SK-N-SH treated with all-trans-retinoic acid at 6 μM for 48 hours (cell line): ENCODE measurements at places on chromosomes 12 and 14.

- ATAC-seq, result no peak
Measured at GRCh38 chr12:9134981-9135628, 19.4 kb upstream of the A2M start.

GRCh38 chr12:74412606-74413230 lies 124.9 kb upstream of the ATXN7L3B start:
- ATAC-seq, result no peak

GRCh38 chr12:123943816-123944215 lies 28.8 kb downstream of the CCDC92 start:
- ATAC-seq, result no peak

GRCh38 chr12:30811966-30812365 lies 57.2 kb upstream of the CAPRIN2 start:
- no peak for ATAC-seq

DNA sequence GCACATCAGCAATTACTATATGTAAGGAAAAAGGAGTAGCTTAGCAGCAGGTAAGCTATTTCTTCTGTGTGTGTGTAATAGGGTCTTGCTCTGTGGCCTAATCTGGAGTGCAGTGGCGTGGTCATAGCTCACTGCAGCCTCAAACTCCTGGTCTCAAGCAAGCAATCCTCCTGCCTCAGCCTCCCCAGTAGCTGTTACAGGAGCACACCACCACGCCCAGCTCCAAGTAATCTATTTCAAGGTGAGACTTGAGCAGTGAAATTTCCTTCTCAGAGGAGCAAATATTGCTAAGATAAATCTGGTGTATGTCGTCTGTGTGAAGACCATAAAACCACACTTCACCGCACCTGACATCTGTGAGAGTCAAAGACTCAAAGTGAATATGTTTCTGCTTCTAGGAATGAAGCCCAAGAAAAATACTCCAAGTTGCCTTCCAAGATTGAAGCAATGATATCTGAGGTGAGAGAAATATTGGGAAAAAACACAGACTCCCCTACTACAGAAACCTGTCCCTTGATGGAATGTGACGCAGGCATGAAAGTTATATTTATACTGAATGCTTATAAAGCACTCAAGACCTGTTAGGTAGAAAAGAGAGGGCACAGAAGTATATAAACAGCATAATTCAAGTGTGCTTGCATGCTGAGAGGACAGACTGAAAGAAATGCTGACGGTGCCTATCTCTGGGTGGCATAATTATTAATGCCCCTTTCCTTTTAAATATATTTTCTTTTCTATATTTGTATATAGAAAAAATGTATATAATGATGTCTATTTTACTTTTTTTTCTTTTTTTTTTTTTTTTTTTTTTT lies 2.5 kb upstream of the SELPLG start:
- no peak for ATAC-seq

- ATAC-seq, result no peak
Measured at GRCh38 chr12:122310626-122311333, 44.5 kb upstream of the VPS33A start.

- ATAC-seq, result no peak
Measured at GRCh38 chr12:39928181-39928899, 177.5 kb downstream of the SLC2A13 start.

GRCh38 chr12:2288471-2288870 lies 235.7 kb downstream of the CACNA1C start:
- ATAC-seq, result no peak

- ATAC-seq, result peak; percentile 36
Measured at GRCh38 chr12:49089821-49090773, 4.5 kb downstream of the DHH start.

DNA sequence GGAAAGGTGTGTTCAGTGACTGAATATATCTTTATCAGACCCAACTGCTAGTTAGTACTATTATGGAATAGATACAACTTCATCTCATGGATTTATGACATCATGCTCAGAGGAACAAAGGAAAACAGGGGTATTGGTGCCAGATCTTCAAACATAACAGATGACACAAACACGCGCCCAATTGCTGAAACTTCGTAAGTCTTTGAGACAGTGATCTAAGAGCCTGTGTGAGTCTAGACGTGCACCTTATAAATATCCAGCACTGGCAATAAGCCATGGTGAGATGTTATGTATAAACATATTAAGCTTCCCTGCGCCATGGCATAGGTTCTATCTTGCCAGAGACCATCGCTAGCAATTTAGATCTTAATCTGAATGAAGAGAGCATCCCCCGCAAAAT lies 42.2 kb upstream of the NR2C1 start:
- ATAC-seq, result no peak

GRCh38 chr12:90036637-90037036 lies 328.0 kb upstream of the ATP2B1 start:
- ATAC-seq, result no peak; the same call in 2 of the 3 replicates

GRCh38 chr14:56262530-56262929 lies 144.3 kb downstream of the PELI2 start:
- no peak for ATAC-seq

- peak; percentile 58 for ATAC-seq
Measured at GRCh38 chr12:97921979-97922722, 459.5 kb downstream of the RMST start.

DNA sequence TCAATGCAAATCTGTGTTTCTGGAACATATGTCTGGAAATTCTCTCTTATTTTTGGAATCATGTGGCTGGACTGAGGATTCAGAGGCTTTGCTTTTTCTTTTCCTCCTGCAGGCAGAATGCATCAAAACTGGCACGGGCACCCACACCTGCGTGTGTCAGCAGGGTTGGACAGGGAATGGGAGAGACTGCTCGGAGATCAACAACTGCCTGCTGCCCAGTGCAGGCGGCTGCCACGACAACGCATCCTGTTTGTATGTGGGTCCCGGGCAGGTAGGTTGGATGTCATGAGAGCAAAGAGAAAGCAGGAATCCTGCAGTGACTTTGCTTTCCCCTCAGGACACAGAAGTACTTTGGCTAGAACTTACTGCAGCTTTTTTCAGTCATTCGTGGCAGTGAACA lies 90.3 kb downstream of the STAB2 start:
- ATAC-seq, result no peak

DNA sequence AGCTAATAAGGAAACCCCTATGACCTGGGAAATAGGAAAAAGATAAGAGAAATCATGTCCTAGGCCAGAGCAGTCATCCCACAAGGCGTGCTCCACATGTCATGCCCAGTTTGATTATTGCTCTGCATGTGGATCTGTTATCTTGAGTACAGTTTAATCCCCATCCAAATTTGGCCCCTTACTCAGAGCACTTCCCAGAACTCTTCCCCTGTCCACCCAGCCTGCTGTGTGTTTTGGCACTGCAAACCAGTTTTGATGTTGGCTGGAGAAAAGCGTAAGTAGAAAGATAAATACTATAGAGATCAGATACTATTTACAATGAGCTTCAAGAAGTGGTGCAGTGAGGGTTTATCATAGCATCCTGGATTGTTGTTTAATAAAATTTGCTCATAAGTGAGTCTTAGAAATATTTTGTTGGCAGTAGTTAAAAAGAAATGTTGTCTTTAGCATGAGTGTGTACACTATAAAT lies 83.8 kb downstream of the PTPRB start:
- no peak for ATAC-seq
